ENCODE measurements at places on chromosomes 4 and X.

DNA sequence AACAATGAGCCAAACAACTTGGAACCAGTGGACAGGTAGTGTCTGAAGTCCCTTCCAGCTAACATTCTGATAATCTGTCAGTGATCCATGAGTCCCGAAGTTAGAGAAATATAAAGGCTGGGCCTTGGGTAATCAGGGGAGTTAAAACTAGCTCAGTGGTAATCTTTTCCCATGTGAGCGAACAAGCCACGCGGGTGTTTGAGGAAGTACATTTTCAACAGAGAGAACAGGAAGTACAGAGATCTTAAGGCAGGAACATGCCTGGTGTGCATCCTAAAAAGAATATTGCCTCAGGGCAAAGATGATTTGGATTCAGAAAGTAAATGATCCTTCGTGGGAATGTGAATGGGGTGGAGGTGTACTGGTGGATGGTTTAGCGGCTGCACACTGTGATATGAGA is 42.9 kb downstream of the FNIP2 start:
- DNase-seq: no peak

GRCh38 chr4:144316869-144317268 is 176.4 kb upstream of the GYPA start:
- DNase-seq: no peak

GRCh38 chr4:184262901-184263300 is 45.2 kb upstream of the ENPP6 start:
- DNase-seq: no peak

DNA sequence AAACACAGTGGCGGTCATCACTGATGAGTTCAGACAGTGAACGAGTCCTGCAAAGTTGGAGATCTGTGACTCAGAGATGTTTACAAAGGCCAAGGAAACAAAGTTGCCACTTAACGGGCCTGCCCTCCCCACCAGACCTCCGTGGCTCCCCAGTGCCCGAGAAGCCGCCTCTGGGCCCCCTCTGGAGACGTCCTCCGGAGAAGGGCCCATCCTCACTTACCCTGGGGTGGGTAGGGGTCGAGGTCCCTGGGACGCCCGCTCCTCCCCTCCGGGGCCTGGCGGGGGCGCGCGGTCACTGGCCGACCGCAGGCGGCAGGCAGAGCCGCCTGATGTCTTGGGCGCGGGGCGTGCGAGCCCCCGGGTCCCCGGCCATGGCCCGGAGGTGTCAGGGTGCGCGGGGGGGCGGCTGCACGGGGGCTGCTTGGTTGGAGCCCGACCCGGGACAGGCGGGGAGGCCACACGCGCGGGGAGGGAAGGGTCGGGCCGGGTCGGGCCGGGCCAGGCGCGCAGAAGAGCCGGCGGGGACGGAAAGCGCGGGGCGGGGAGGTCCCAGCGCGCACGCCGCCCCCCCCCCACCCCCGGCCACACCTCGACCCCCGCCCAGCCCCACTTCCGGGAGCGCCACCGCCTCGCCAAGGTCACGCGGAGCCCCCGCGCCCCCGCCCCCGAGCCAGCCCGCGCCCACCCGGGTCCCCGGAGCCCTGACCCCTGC is 529 bp downstream of the DHRSX start:
- peak; percentile 21 for DNase-seq

DNA sequence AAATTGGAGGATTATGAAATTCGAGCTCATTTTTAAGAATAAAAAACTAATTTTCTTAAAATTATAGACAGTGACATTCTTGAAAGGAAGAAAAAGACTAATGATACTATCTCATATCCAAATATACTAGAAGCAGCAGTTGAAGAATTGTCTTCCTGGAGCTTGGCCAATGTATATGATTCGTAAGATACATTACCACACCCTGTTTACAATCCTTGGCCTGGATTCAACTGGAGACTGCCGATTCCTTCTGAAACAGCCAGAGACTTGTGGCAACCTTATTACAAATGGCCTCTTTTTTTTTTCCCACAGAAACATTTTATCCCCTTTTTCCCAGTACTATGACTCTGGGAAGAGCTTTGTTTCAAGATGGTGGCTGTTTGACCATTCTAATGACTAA is 571.2 kb upstream of the FAT1 start:
- no peak for DNase-seq
